Central memory CD8-positive, alpha-beta T cell (primary cell): ENCODE measurements at places on chromosomes 11 and 22.

DNA sequence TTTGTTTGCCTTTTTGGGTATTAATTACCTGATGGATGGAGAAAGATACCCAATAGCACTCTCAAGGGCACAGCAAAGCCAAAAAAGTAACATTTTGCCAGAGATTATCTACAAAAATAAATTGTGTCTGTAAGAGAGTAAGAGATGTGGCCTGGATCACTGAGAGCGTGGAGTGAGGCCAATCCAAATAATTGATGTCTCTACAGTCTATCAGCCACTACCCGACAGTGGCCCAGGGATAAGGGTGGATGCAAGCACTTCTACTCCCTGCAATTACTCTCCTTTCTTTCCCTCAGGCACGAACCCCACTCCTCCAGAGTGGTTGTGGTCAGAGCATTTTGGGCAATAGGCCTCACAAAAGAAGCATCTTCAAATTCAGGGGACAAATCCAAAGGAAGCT lies 92.3 kb upstream of the ZC3H12C start:
- DNase-seq = no peak

- DNase-seq = no peak
These were observed 3.7 kb downstream of the TSPO start for GRCh38 chr22:43154887-43155536.

DNA sequence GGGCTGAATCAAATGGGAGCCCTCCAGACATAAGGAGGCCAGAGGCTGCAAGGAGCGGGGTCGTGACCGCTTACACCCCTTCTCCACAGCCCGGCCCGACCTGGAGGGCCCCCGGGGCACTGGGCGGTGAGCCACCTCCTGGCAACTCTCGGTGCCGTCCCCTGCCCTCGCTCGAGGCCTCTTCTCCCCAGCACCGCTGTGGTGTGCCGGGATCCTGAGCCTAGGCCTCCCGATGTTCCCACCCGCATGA lies 432 bp upstream of the GP1BB start:
- no peak for DNase-seq

DNA sequence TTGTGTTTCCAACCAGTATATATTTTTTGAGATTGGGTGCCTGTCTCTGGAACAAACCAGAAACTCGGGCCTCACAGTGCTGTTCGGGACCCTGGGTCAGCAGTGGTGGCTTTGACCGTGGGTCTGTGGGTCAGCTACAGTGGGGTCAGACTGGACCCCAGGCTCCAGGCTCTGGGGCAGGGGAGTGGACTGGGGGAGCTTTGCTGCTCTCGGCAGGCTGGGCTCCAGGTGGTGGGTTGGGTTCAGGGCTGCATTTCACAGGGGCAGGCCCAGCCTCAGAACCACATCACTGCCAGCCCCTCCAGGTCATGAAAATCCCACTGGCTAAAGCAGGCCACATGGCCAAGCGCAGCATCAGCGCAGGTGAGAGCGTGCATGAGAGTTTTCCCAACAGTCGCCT lies 1279.3 kb downstream of the BRD1 start:
- no peak for DNase-seq

GRCh38 chr22:38830026-38830844 lies 13.6 kb downstream of the NPTXR start:
- DNase-seq = no peak

DNA sequence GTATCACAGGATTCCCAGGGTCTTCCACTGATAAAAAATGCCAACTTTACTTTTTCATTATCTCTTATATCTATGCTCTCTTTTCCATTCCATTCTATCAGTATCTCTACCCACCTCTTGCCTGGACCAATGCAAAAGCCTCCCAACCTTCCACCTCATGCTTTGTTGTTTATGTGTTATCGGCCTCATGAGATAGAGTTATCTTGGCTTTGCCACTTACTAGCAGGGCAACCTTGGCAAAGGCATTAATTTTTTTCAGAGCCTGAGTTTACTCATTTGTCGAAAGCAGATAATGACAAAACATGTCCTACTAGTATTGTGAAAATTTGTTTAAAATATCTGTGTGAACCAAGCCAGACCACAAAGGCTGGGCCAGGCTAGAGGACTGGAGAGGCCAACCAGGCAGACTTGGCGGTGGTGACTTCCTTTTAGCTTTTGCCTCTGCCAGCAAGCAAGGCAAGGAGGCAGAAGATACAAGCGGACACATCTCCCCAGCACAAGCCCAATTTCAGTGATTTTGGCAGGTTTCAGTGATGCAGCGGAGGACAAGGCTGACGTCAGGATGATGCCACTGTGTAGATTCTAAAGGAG lies 106.9 kb downstream of the ADAMTS15 start:
- DNase-seq = no peak

DNA sequence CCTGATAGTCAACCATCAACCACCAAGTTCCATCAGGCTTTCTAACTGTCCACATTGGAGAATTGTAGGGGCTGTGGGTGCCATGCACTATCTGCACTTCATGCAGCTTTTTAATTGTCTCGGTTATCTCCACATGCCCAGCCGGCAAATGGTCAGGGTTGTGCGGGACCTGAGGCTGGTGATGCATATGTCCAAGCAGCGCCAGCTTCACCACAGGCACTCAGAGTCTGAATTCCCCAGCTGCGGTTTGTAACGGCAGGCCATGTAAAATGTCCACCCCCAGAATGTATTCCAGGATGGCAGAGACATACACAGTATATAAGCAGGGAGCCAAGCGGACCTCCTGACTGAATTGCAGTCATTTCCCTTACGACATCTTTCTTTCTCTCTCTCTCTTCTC lies 435.6 kb downstream of the DYNC2H1 start:
- no peak for DNase-seq

DNA sequence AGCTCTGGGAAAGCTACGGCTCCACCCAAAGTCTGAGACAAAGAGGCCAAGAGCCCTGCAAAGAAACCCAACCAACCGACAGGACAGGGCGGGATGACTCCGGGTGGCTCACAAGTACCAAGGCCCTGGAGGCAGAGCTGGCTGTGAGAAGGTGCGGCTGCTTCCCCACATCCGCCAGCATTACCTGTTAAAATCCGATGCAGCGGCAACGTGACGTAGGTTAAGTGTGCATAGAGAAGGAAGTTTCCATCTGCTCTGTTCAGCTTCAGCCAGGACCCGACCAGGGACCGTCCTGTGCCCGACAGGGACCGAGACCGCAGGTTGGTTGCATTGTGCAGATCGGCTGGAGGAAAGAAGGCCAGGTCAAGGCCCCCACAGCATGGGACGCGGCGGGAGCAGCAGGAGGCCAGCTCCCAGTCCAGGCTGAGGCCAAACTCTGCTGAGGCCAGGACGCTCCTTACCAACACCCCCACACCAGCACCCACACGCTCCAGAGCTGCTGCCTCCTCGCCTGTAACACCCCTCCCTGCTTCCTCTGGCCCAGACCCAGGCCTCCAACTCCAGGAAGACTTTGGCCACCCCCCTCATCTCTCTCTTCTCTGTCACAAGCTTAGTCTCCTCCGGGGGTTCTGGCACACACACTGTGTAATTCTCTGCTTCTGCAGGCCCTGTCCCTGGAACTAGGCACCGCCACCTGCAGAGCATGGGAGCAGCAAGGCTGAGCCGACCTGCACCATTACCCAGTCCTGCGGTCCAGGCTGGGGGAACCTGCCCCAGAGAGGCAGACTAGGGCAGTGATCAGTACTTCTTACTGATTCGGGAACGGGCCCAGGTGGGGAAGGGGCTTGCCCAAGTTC lies 34.1 kb downstream of the NUP50 start:
- DNase-seq = no peak

- DNase-seq = no peak
These were observed 170.2 kb downstream of the LDLRAD3 start for GRCh38 chr11:36114095-36114494.

DNA sequence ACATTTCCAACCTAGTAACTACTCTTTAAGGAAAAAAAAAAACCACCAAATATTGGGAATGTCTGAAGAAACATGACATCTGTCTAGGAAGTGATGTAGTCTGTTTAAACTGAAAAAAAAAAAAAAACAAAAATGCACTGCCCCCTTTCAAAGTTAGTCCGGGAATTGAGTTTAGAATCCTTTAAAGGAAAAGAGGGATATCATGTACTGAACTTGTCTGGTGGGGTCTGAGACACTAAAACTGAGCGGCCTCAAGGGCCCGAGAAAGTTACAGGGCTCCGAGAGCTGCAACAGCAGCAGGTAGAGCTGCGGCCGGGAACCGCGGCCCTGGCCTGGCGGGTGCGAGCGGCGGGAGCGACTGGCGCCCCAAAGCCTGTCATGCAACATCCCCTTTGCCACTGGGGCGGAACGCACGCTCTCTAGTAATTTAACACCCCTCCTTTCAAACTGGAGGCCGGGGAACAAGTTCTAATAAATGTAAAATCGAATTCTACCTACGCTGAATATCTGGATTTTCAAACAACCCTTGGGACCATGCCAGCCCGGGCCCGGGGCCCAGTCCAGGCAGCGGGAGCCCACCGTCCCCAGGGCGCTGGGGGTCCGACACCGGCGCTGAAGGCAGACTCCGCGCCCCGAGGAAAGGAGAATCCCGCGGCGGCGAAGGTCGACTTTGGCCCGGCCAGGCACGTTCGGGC lies 736 bp downstream of the RDX start:
- DNase-seq = no peak

GRCh38 chr11:125300791-125301218 lies 136.3 kb downstream of the PKNOX2 start:
- DNase-seq = no peak
